IMR-90 (cell line): ENCODE measurements at places on chromosomes 4 and X. TPM values are rescaled to one million over a fixed set of nuclear protein-coding genes. Genes with fewer than 3 reads are reported as not detected.

RBM46 gene
- total RNA-seq = not detected in 2 replicates

PAGE2B gene
- not detected in 2 replicates for total RNA-seq

ANAPC10 gene
- total RNA-seq = 22.4 and 25.8 TPM in 2 replicates

LEF1 gene
- total RNA-seq = 0.56 and 1.8 TPM in 2 replicates

ALG13 gene
- total RNA-seq = 38.3 and 42.7 TPM in 2 replicates

GPR119 gene
- total RNA-seq = not detected in 2 replicates

EPHA5 gene
- total RNA-seq = under 0.01 and 0.18 TPM in 2 replicates
